Tibial nerve (tissue), 4 donors: ENCODE measurements at places on chromosomes 11 and 22. TPM values are rescaled to one million over a fixed set of nuclear protein-coding genes. Genes with fewer than 3 reads are reported as not detected.

TRIM6 gene
- total RNA-seq = 1.2 TPM

MCAM gene
- total RNA-seq = 868 TPM

FXYD2 gene
- total RNA-seq = 0.39 TPM

SEC14L6 gene
- 3.3 TPM for total RNA-seq

KRTAP5-1 gene
- total RNA-seq = not detected

CACNA1I gene
- total RNA-seq = 0.78 TPM

MRGPRX3 gene
- not detected for total RNA-seq

OSM gene
- total RNA-seq = 2.7 TPM

TMEM218 gene
- 30.6 TPM for total RNA-seq

NPTXR gene
- 7.6 TPM for total RNA-seq
